ENCODE measurements at places on chromosomes 12 and 14. TPM values are rescaled to one million over a fixed set of nuclear protein-coding genes. Genes with fewer than 3 reads are reported as not detected.

GRCh38 chr12:54044425-54045103 lies 9.1 kb upstream of the HOXC4 start:
- DNase-seq, result no peak
- H3K36me3 ChIP-seq, result peaks cover 3% of the 10 kb centered on the region
- peaks cover 16% of the 10 kb centered on the region for H3K4me1 ChIP-seq
- peaks cover 96% of the 10 kb centered on the region for H3K27me3 ChIP-seq
- no peak overlapping the region for H3K27ac ChIP-seq
- H3K4me3 ChIP-seq, result no peak overlapping the region

DNA sequence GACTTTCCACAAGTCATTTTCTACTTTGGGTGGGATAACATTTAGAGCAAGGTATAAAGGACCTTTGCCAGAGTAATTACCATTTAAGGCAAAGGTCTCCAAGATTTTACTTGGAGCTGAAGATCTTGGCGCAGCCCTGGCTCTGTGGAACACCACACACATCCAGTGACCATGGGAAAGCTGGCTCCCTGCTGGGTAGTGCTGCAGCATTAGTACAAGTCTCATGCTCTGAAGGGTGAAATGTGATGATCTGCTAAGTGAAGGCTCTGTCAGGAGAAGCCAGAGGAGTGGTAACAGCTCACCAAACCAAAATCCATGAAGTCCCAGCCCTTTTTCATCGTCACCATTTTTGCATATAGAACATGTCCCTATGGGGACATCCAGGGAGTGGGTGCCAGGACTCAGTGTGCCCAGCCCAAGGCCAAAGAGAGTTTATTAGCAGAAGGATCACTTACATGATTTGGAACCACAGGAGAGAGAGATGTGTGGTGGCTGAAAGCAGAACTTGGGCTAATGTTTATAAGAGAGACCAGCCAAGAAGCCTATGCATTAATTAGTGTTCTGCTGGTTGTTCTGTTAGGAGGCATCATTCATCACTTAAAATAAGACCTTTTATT lies 110.7 kb downstream of the SLC38A6 start:
- H3K27me3 ChIP-seq, result no peaks in the 10 kb centered on the region
- H3K4me3 ChIP-seq, result no peak overlapping the region
- H3K27ac ChIP-seq, result no peak overlapping the region
- no peaks in the 10 kb centered on the region for H3K4me1 ChIP-seq
- no peak for DNase-seq

C12orf50 gene
- not detected for total RNA-seq

DNA sequence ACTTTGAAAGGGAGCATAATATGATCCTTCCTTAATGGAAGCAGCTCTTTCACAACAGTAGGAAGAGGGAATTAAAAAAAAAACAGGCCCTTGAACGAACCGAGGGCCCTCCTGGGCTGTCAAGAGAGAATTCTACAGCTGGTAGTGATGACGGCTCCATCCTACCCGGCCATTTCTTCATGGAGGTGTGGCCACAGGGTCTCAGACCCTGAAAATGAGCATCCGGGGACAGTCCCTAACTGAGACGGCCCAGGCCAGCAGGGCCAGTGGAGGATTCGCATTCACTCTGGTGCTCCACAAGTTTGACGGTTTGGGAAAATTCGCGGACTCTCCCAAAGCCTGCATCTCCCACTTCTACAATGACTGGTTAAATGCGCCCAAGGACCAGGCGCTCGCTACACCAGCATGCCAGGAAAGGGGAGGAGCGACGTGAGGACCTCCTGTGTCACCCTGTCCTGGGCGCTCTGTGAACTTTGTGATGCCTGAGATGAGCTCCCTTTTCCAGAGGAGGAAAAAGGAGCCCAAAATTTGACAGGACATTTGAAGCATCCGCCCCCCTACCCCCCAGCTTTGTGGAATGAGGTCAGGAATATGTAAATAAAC lies 66.8 kb downstream of the BCL11B start:
- H3K27ac ChIP-seq, result peak overlapping the region; percentile 82
- H3K27me3 ChIP-seq, result no peaks in the 10 kb centered on the region
- peaks cover 91% of the 10 kb centered on the region for H3K4me1 ChIP-seq
- peak overlapping the region; percentile 57 for H3K4me3 ChIP-seq
- no peak for DNase-seq
- peaks cover 24% of the 10 kb centered on the region for H3K36me3 ChIP-seq

RD3L gene
- total RNA-seq, result not detected

DNA sequence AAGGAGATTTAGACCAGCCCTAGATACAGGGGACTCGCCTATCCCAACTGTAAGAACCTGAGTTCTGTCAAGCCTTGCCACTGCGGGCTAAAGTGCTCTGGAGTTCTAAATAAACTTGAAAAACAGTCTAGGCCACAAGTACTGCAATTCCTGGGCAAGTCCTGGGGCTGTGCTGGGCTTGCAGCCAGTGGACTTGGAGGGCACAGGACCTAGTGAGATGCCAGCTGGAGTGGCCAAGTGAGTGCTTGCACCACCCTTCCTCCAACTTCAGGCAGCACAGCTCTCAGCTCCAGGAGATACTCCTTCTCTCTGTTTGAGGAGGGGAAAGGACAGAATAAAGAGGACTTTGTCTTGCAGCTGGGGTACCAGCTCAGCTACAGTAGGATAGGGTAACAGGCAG lies 307.6 kb upstream of the FBXO33 start:
- no peaks in the 10 kb centered on the region for H3K27me3 ChIP-seq
- H3K36me3 ChIP-seq, result no peaks in the 10 kb centered on the region
- H3K4me1 ChIP-seq, result no peaks in the 10 kb centered on the region
- H3K27ac ChIP-seq, result no peak overlapping the region
- no peak for DNase-seq

- no peak overlapping the region for H3K4me3 ChIP-seq
- H3K27me3 ChIP-seq, result peaks cover 3% of the 10 kb centered on the region
- no peak for DNase-seq
- no peaks in the 10 kb centered on the region for H3K36me3 ChIP-seq
- H3K27ac ChIP-seq, result no peak overlapping the region
Observed at GRCh38 chr12:106288494-106289195, 13.9 kb upstream of the TCP11L2 start.

NOVA1 gene
- 0.39 TPM for total RNA-seq

DNA sequence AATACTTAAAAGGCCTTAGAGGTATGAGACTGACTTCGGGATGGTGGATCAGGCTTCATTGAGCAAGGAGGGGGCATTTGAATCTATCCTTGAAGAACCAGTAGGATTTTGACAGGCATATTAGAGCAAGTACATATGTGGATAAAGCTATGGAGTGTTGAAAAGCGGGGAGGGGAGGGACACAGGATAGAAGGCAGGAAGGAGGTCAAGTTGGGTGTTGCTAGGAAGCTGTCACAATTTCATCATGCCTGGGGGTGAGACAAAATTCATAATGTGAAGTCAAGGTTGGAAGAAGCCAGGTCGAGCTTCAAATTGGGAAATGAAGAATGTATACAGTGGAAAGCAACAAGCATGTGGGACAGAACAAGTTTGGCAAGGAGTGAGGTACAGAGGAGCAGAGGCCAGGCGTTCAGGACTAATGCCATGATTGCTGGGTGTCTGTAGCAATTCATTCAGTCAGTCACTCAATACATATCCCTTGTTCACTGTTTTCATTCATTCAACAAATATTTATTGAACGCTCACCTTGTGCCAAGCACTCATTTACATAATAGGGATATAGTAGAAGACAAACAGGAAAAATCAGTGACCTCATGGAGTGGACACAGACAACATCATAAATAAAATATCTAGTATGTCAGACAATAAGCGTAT lies 58.3 kb upstream of the LTA4H start:
- H3K4me3 ChIP-seq, result no peak overlapping the region
- no peak overlapping the region for H3K27ac ChIP-seq
- H3K36me3 ChIP-seq, result peaks cover 3% of the 10 kb centered on the region
- H3K27me3 ChIP-seq, result no peaks in the 10 kb centered on the region
- peaks cover 14% of the 10 kb centered on the region for H3K4me1 ChIP-seq

LMO3 gene
- not detected for total RNA-seq

DNA sequence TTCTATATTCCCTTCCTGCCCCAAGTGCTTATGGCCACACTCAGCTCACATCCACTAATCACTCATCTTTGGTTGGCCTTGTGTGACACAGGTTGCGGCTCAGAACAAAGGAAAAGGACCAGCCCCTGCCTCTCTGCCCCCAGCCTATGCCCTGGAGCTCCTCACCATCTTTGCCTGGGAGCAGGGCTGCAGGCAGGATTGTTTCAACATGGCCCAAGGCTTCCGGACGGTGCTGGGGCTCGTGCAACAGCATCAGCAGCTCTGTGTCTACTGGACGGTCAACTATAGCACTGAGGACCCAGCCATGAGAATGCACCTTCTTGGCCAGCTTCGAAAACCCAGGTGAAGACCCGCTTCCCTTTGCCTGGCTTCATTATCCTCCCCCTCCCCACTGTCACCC lies 15.8 kb upstream of the OAS2 start:
- H3K36me3 ChIP-seq, result peaks cover 82% of the 10 kb centered on the region
- H3K4me3 ChIP-seq, result no peak overlapping the region
- peak; percentile 15 for DNase-seq
- H3K27ac ChIP-seq, result no peak overlapping the region

GRCh38 chr14:50658203-50658602 lies 9.9 kb downstream of the SAV1 start:
- H3K27ac ChIP-seq, result no peak overlapping the region
- H3K27me3 ChIP-seq, result no peaks in the 10 kb centered on the region
- H3K4me1 ChIP-seq, result no peaks in the 10 kb centered on the region
- H3K36me3 ChIP-seq, result peaks cover 5% of the 10 kb centered on the region
- no peak overlapping the region for H3K4me3 ChIP-seq

SLC7A7 gene
- total RNA-seq, result 0.89 TPM

HSP90B1 gene
- total RNA-seq, result 304 TPM

- peaks cover 42% of the 10 kb centered on the region for H3K36me3 ChIP-seq
- no peak overlapping the region for H3K27ac ChIP-seq
- peaks cover 57% of the 10 kb centered on the region for H3K4me1 ChIP-seq
- no peak for DNase-seq
- H3K27me3 ChIP-seq, result no peaks in the 10 kb centered on the region
Observed at GRCh38 chr14:69395929-69396328, 2.2 kb downstream of the ERH start.

DNA sequence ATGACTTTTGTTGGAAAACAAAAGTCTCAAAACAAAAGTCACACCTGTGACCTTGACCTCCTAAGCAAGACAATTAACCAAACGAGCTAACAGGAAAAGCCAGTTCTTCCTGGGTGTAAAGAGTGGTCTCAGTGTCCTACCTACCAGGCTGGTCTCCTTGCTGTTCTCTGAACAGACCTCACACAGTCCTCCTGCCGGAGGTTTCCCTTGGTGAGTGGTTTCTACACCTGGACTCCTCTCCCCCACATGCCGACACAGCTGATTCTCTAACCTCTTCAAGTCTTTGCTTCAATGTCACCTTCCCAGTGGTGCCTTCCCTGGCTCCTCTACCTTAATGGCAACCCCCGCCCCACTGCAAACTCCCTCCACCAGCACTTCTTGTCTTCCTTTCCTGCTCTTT lies 238.6 kb downstream of the ZFP36L1 start:
- peaks cover 4% of the 10 kb centered on the region for H3K4me1 ChIP-seq
- DNase-seq, result no peak
- H3K27me3 ChIP-seq, result peaks cover 1% of the 10 kb centered on the region
- no peak overlapping the region for H3K27ac ChIP-seq
- no peaks in the 10 kb centered on the region for H3K36me3 ChIP-seq
- H3K4me3 ChIP-seq, result no peak overlapping the region

CD163L1 gene
- total RNA-seq, result 0.97 TPM
